Retina (tissue), 1 donor: ENCODE measurements at places on chromosomes 12 and 14.
A peak's percentile ranks its signal among the peaks of the same experiment; 100 is the strongest.

DNA sequence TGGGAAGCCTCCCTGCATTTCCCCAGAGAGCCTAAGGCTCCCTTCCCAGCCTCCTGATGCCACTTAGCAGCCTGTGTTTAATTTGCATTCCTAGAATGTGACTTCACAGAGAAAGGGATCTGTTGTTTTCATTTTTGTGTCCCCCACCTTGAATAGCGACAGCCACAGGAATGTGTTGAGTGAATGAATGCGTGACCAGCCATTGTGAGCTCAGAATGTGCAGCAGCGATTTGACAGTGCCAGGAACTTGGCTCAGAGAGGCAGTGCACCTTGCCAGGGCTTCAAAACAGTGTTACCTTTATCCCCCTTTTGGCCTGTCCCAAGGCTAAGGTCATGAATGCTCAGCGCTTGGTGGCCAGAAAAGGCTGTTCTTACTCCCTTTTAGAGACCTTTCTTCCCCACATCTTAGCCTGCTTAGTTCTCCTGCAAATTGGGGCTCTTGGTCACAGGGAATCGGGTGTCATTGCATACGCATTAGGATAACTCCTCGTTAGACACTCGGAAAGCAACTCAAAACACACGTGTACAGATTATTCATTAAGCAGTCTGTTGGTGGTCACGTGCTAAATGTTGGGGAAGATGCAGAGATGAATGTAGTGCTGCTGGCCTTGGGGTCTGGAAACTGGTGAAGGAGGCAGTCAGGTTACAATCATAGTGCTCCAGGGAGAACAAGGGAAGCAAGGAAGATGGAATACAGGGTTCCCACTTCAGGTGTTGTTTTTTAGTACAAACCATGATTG lies 9.8 kb downstream of the NTF3 start:
- no peak for DNase-seq

GRCh38 chr12:76863837-76864236 lies 15.0 kb downstream of the CSRP2 start:
- no peak for DNase-seq

DNA sequence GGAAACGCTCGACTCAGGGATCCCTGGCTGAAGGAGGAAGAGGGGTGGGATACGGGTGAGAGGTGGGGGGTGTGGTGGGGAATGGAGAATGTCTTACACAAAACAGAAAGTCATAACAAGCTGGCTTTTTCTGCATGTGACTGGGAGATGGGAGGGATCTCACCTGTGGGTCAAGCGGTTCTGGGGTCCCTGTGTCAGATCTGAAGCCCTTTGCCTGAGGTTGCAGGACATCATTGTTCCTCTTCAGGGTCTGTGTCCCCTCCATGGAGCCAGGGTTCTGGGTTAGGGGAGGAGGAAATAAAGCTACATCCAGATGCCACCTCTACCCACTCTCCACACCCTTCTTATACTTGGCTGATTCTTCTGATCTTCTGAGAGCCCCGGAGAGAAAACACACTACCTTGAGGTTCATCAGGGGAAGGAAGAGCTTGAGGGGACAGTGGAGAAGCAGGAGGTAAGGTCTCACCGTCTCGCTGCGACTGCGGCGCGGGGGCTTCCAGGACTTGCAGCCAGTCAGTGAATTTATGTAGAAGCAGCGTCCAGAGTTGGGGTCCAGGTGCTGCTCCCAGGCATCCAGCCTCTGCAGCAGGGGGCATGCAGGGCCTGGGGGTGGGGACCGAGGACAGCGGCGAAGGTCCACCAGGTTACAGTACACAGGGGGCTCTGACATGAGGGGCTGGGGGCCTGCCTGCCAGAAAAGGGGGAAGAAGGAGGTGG lies 2.5 kb downstream of the ARHGAP9 start:
- no peak for DNase-seq

DNA sequence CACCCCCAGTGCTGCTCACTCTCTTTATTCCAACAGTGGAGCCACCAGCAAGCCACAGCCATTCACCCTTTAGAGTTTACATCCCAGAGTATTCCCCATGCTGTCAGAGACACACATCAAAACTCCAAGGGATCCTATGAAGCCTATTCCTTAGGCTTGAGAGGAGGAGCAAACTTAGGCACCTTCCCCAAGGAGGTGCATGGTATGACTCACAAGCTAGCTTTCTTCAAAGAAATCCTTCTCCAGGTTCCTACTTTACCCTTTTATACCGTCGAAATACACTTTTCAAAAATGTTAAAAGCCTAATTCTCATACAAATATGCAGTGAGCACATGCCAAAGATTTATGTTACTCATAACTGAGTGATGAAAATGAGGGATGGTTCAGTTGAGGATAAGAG lies 175.4 kb downstream of the ETNK1 start:
- no peak for DNase-seq

GRCh38 chr12:10756194-10756593 lies 33.1 kb upstream of the YBX3 start:
- DNase-seq: no peak

- no peak for DNase-seq
Measured at GRCh38 chr14:69922198-69922597, 43.0 kb downstream of the SMOC1 start.

DNA sequence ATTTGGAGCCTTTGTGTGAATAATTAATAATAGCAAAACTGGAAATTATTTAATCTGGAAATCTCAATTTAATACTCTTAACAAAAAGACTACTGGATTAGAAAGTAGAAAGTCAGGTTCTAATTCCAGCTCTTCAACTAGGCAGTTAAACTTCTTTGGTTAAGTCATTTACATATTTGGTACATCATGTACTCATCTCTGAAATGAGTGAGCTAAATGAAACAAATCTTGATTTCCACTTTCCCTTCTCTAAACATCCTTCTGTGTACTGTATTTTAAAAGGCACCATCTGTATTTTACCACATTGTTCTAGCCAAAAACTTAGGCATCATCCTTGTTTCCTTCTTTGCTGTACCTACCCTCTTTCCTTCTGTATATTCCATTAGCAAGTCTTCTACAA lies 26.9 kb downstream of the CRADD start:
- DNase-seq: no peak

DNA sequence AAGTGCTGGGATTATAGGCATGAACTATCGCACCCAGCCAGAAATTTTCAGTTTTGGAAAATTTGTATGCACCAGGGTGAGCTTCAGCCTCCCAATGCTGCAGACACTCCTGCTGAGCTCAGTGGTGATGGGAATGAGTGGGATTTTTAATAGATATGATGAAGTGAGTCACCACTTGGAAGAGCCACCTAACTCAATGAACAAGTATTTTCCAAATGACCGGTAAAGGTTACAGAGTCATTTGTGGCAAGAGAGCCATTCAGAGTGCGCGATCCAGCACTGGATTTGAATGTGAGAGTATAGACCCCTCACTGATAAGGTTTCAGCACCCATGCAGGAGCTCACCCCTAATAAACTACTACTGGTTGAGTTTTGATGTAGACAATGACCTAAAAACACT lies 100.7 kb downstream of the PPP2R5C start:
- DNase-seq: no peak

DNA sequence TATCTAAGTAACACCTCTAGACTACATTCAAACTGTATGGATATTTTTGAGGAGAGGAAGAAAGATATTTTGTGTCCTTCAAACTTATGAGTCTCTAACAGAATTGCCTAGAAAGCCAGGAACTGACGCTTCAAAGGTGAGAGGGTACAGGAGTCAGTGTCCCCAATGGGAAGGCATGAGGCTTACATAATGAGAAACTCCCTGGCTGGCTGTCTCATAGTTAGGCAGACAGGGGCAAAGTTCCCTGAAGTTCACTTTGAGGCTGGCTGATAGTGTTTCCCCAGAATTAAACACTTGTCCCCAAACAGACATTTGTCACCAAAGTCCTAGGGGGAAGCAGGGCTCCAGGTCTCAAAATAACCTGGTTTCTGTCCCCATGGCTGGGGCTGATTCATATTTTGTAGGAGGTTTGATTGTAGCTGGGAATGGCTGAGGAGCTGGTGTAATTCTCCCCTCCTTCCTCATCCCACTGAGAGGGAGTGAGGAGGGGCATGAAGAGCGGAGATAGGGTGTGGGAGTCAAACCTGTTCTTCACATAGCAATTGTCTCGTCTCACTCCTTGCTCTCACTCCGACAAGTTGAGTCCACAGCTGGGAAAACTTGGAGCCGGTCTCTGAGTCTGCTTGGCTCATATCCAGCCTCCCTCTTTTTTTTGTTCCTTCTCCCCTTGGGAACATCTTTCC lies 56.4 kb upstream of the CISTR start:
- DNase-seq: no peak

DNA sequence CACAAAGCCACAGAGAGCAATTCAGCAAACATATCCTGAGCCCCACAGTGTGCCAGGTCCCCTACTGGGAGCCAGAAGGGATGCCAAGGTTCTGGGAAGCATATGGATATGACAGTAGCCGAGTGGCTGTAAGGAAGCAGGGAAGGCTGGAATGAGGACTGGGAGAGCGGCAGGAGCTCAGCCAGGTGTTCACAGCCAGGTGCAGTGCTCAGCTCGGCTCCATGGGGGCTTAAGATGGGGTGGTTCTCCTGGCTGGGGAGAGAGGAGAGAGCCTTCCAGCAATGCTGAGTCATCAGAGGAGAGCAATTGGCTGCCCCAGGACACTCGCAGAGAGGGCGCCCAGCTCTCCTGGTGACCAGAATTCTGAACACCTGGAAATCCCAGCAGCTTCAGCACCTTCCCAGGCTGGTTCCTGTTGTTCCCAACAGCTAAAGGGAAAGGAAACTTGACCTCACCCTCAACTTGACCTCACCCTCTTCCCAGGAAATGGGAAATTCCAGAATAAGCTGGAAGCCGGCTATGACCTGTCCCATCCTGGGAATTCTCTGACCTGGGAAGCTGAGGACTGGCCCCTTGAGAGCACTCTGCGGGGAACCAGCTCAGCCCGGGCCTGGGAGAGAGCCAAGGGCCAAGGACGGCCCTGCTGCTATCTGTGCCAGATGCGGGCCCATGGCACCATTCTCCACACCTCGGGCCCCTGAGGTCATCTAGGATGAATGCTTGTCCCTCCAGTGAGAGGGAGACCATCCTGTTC lies 34.6 kb downstream of the SLC6A12 start:
- no peak for DNase-seq

DNA sequence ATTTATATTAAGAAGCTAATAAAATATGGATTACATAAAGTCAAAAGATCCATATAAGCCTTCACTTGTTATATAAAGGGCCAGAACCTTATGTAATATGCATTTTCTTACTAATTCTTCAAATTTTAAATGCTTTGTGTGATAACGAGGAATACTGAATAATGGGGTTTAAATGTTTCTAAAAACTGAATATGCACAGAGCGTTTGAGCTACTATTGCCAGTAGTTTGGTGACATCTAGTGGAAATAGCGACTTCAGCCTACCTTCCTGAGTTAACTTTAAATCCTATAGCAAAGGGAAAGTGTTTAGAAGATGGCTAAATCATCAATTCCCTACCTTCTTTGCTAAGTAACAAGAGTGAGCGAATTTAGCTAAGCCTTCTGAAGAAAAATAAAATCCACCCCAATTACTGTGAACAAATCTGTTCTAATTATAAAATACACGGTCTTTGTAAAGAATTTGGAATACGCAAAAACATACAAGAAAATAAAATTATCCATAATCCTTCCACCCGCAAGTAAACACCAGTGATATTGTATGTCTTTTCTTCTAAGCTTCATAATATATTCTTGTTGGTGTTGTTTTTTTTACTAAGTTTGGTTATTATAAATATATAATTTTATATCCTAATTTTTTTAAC lies 115.5 kb upstream of the G2E3 start:
- DNase-seq: no peak

DNA sequence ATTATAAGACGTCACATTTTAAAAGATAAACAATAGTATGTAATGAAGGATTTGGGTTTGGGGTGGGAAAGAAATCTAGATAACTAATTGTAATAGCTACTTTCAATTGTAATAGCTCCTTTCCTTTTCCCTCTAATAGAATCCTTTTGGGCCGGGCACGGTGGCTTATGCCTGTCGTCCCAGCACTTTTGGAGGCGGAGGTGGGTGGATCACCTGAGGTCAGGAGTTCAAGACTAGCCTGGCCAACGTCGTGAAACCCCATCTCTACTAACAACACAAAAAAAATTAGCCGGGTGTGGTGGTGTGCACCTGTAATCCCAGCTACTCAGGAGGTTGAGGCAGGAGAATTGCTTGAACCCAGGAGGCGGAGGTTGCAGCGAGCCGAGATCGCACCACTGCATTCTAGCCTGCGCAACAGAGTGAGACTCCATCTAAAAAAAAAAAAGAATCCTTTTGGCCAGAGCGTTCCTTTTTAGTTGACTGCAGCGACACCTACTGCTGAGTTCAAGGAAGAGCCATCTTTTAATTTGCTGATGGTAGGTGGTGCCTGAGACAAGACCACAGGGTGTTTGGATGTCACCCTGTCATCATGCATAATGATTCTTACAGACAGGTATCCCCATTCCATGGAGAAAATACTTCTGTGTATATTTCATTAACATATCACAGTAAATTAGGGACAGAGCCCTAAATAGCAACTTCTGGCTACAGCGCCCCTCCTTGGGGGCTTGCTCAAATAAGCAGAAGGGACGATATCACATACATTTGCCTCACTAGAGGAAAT lies 79.5 kb downstream of the ARMH4 start:
- DNase-seq: peak; percentile 70

GRCh38 chr14:47186486-47186885 lies 488.9 kb downstream of the MDGA2 start:
- DNase-seq: no peak

GRCh38 chr14:76923431-76924370 lies 97.5 kb downstream of the LRRC74A start:
- DNase-seq: no peak

DNA sequence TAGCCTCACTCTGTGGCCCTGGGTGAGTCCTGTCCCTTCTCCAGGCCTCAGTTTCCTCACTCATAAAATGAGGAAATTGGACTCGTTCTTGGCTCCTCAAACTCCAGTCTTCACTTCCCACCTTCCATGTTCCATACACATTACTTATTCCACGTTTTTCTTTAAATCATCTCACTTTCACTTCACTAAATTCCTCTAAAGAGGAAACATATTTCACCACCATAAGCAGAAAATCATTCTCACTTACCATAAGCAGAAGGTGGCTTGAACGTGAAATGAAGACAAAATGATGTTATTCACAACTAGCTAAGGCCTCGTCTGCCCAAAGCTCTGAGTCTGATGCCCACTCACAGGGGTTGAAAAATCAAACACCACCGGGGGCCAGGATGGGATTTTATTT lies 278.3 kb downstream of the ADGRD1 start:
- no peak for DNase-seq

DNA sequence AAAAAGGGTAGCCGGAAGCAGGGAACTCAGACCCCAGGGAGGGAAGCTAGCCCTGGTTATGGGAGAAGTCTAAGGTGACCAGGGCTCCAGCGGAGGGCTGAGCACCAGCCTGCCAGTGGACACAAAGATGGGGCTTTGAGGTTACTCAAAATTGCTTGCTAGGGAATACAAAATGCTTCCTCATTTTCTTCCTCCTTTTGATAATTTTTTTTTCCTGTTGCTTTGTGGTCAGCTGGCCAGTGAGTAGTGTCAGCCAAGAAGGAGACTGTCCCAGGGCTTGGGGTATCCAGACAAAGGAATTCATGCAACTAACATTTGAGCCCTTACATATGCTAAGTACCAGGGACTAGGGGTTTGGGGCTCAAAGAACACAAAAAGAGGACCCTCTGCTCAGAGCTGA lies 206.2 kb downstream of the PPM1H start:
- DNase-seq: no peak
